ENCODE measurements at places on chromosomes 4 and X.

DNA sequence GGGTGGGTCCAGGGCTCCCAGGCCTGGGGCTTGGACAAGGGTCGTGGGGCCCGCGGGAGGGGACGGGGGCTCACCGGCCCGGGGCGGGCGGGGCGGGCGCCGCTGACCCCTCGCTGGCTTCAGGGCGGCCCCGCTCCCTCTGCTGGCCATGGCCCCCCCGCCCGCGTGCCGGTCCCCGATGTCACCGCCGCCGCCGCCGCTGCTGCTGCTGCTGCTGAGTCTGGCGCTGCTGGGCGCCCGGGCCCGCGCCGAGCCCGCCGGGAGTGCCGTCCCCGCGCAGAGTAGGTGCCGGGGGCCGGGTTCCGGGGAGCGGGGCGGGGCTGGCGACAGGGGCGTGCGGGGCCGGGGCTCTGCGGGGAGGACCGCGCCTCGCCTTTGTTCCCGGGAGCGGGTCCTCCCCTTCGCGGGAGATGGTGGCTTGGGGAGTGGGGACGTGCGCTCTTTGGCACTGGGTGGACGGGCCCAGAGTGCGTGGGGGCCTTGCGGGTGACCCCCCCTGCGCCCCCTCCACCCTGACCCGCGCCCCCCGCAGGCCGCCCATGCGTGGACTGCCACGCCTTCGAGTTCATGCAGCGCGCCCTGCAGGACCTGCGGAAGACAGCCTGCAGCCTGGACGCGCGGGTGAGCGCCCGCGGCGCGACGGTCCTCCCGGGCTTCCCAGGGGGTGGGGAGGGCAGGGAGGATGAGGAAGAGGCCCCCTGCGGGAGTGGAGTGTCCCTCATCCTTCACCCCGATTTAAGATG is 16.8 kb upstream of the NAT8L start:
- DNase-seq: no peak

DNA sequence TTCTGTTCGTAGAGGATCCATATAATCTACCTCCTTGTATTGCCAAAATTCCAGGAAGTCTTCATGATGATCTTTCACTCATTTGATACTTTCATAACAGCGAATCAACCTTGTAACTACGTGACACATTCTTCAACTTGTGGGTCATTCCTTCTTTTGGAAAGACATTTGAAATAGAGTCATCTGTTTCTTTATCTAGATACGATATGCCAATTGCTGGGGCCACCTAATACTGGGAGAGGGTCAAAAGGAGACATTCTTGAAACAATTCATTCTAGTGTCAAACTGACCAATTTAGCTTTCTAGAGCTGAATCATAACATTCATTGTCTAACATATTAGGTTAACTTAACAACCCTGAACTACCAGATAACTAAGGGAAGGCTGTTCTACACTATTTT is 62.9 kb upstream of the SMAD1 start:
- no peak for DNase-seq

- DNase-seq: no peak
These were observed 67.9 kb downstream of the ANK2 start for GRCh38 chr4:113117358-113117702.

GRCh38 chr4:152663203-152664066 is 16.4 kb downstream of the TMEM154 start:
- no peak for DNase-seq

GRCh38 chr4:5785806-5786680 is 75.0 kb downstream of the EVC start:
- DNase-seq: peak; percentile 79

- peak; percentile 74 for DNase-seq
These were observed 717 bp downstream of the PPP3CA start for GRCh38 chr4:101346351-101347266.

DNA sequence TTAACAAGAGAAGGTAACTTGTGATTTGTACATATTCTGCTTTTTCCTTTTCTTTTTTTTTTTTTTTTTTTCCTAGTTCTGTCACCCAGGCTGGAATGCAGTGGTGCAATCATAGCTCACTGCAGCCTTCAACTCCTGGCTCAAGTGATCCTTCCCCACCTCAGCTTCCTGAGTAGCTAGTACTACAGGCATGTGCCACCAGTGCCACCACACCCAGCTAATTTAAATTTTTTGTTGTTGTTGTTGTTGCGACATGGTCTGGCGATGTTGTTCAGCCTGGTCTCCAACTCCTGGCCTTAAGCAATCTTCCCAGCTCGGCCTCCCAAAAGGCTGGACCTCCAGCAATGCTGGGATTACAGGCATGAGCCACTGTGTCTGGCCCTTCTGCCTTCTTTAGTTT is 1.5 kb upstream of the TACR3 start:
- no peak for DNase-seq

- peak; percentile 29 for DNase-seq
These were observed 41.8 kb downstream of the QDPR start for GRCh38 chr4:17469931-17470674.

GRCh38 chrX:38891641-38892413 is 90.6 kb downstream of the MID1IP1 start:
- peak; percentile 11 for DNase-seq

DNA sequence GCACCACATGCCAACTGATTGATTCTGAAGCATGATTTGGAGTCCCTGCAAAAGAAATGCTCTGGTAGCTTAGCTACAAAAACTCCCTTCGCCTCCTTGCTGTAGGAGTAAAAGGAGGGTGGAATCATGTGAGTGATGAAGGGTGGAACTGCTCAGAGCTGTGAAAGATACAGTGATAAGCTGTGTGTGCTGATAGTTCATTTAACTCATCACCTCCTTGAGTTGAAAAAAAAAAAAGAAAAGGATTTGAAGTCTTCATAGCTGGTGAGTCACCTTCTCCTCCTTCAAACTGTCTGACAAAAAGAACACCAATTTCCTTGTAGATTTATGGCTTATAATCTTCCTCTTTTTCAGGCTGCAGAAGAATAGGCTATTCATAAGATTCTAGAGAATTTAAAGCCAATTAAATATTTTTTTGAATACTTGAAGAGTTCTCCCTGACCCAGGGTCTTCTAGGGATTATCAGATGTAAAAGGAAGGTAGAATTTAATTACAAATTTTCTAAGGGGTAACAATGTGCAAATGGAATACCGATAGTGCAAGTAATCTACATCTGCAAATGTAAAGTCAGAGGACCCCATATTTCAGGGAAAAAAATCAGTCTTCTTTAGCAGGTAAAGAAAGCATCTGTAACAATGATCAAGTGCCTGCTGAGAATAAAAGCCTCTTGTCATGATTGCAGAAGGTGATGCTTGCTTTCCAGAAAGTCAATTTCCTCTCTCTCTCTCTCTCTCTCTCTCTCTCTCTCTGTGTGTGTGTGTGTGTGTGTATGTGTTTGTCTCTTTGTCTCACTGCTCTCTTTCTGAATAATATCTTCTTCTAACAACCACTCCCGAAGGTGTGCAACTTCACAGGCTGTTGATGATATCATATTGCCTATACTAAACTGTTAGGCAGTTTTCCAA is 208.8 kb upstream of the VEGFC start:
- peak; percentile 45 for DNase-seq

DNA sequence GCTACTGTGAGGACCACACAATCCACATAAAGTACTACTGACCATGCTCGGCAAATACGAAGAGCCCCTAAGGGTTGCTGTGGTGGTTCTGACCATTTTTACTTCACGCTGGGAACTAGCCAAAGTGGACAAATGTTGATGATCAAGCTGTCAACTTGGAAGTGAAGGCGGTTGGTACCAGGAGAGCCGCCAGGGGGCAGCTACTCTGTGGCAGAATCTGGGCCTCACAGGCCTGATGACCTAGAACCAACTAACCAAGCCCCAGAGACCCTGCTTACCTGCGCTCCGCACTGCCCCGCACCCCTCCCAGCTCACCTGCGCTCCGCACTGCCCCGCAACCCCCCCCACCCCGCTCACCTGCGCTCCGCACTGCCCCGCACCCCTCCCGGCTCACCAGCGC is 5.6 kb downstream of the GAK start:
- DNase-seq: peak; percentile 30

- no peak for DNase-seq
These were observed 8.1 kb downstream of the SCARB2 start for GRCh38 chr4:76205476-76205875.

DNA sequence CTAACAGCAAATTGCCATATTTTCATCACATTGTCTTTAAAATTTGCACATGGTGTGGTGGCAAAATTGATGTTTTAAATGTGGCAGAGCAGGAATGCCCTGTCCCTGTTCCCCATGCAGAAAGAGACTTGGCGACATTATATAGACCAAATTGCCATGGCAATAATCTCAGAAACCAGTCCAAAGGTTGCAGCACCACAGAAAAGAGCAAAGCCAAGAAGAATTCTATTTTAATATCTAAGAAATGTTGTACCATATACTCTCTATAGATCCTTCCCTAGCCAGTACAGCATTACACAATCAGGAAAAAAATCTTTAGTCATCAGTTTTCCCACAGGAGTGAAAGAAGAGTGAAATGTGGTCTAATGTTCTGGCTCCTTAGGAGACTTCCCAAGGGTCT is 80.0 kb downstream of the UGT2B28 start:
- DNase-seq: no peak

DNA sequence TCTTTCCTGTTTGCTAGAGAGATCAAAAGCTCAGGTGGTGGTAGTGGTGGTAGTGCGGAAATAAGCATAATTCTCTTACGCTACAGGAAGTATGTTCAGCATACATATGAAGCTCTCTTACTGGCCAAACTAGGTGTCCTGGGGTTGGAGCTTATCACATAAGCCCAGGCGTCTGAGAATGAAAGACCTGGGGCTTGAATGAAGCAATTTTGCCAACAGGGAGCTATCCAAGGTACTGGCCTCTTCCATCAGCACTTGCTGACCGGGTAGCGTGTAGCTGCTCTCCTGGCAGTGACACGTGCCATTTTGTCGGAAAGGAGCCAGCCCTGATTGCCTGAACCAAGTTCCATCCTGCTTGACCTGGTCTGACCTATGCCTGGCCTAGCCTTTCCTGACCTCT is 65.9 kb upstream of the HPF1 start:
- peak; percentile 77 for DNase-seq

DNA sequence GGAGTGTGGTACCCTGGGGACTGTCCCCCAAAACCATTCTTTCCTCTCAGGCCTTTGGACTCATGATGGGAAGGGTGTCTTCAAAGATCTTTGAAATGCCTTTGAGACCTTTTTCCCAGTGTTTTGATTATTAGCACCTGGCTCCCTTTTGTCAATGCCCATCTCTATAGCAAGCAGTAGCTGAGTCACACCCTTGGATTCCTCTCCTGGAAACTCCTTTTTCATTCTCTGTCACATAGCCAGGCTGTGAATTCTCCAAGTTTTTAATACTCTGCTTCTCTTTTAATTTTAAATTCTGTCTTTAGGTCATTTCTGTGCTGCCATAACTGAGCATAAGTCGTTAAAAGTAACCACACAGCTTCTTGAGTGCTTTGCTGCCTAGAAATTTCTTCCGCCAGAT is 29.7 kb downstream of the IL21 start:
- no peak for DNase-seq

- no peak for DNase-seq
These were observed 250.2 kb downstream of the BMPR1B start for GRCh38 chr4:95007998-95008397.

GRCh38 chr4:89558147-89558546 is 250.5 kb upstream of the GPRIN3 start:
- DNase-seq: no peak

- no peak for DNase-seq
These were observed 158.0 kb downstream of the ARHGAP24 start for GRCh38 chr4:85632981-85633380.

- DNase-seq: no peak
These were observed 670.1 kb upstream of the LCORL start for GRCh38 chr4:18691431-18692200.
